ENCODE measurements at places on chromosomes 12 and 14.

DNA sequence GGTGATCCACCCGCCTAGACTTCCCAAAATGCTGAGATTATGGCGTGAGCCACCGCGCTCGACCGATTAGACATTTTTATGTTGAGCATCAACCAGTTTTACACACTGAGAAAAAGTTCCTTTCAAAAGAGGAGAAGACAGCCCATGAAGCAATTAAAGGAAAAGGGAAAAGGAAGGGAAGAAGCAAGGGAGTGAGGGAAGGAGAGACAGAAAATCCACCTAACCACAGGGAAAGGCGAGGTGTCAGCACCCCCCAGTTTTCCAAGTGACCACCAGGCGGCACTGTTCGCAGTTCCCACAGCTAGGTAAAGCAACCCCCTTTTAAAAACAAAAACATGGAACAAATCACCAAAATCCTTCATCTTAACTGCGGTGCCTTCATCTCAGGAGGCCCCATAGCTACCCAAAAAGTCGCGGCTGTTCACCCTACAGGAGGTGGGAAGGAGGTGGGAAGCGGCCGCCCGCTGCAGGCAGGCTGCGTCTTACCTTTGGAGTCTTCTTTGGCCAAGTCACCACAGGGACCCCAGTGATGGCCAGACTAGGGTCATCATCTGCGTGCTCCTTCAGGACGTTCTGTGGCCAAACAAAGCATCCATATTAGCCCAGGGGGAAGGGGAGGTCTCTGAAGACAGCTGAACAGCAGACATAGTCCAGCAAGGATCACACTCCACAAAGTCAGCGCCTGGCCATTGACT is 86.6 kb downstream of the KDM2B start:
- DNase-seq: no peak

DNA sequence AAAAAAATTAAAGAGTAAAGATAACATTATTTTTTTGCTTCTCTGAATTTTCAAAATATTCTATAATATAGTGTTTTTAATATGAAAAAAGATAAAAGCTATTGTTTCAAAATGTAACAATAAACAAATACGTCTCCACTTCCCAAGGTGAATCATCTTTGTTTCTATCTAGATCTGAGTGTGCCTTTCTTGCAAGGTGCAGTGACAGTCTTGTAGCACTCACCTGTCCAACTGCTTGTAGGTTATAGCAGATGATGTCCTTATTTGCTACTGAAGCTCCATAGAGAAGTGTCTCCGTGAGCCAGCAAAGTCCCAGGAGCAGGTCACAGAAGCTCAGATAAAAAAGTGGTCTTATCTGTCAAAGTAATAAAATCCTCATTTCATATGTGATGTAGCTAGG is 21.4 kb downstream of the TMEM116 start:
- DNase-seq: no peak

GRCh38 chr14:91417983-91418386 is 365 bp upstream of the CCDC88C start:
- DNase-seq: peak; percentile 70

DNA sequence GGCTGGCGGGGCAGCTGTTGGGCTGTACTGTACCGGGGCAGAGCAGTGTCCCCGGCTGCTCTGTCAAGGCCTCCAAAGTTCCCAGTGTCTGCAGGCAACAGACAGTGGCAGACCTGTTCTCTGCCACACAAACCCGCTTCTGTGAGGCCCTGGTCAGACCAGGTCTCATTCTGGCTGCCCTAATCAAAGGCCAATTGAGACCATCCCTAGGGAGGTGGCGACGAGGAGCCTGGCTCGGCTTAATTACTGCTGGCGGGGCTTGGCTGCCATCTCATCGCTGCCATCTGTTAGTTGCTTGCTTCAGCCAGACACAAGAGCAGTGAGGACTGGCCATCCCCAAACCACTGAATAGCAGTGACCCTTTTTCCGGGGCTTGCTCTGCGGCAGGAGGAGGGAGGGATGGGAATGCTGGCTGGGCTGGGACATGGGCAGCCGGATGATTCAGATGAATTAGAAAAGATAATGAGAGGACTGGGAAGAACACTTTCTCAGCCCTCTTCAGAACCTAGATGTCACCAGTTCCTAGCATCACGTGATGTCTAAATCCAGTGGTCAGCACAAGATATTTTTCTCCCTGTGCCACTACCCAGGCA is 24.5 kb downstream of the ERG28 start:
- DNase-seq: peak; percentile 51

DNA sequence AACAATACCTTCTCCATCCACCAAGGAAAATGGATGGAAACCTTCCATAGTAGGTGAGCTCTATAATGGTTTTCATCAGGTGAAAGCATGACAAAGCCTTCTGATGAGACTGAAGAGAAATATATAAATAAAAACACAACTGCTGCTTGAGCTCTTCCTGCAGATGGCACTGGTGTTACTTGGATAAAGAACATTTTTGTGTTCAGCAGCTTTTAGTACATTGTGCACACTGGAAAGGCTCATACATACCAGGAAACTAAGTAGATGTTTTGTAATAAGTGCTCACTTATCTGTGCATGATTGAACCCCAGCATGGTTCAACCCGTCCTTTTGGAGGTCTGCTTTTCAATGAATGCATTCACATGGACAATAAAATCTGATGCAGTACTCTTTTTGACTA is 357.3 kb upstream of the MIS18BP1 start:
- no peak for DNase-seq

DNA sequence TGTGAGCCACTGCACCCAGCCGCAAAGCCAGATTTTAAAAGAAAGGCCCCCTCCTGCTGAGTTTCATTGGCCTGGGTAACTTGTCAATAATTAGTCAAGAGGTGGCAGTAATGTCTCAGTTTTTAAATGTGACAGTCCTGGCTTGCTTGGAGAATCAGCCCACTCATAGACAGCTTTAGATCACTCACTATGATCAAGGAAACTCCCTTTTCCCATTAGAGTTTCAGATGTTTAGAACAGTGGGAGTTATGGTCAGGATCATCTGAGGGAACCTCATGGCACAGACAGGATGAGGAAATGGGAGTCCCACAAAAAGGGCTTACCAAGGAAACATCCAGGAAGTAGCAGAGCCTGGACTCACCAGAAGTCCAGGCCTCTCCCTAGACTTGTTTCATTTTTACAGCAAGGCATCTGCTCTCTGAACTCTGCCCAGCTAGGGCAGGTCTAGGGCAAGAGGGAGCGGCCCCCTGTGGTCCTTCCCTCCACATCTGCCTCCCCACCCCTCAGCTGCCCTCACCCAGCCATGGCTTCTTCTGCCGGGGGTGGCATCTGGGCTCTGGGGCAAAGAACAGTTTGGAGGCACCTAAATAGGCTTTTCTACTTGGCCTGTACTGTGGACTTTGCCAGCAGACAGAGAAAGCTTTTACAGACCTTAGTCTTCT is 11.2 kb downstream of the BCL2L14 start:
- no peak for DNase-seq

- no peak for DNase-seq
Measured at GRCh38 chr12:106657488-106657887, 74.7 kb downstream of the RFX4 start.

DNA sequence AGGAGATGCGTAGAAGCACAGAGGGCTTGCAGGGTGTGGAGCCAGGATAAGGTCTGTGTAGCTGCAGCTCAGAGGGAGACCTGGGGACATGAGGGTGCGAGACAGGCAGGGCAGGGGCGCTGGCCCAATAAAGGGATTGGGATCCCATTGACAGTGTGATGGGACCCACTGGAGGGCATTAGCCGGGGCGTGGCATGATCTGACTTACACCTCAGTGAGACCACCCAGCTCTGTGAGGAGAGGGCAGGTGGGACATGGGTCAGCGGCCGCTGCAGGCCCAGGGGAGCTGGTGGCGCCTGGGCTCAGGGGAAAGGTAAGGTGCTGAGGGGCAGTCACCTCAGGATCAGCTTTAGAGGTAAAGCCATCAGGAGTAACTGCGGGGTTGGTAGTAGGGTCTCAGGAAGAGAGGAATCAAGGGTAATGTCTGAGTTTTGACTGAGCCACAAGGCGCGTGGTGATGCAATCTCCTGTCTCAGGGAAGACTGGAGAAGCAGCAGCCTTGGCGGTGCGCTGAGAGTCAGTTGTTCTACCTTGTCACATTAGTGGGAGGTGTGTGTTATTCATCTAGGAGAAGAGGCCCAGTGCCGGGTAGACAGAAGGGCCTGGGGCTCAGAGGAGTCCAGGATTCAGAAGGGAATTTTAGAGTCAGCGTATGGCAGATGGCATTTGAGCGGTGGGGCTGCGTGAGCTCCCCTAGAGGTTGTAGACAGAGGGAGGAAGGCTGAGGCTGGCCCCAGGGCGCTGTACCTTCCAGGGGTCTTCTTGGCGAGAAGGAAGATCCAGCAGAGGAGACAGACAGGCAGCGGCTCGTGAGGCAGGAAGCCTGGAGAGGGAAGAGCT is 30.8 kb upstream of the BDKRB2 start:
- peak; percentile 37 for DNase-seq

- DNase-seq: no peak
Measured at GRCh38 chr14:64235652-64236640, 58.2 kb downstream of the ESR2 start.

- no peak for DNase-seq
Measured at GRCh38 chr12:7160183-7160582, 29.3 kb upstream of the PEX5 start.

GRCh38 chr12:12996209-12996608 is 3.9 kb downstream of the HEBP1 start:
- no peak for DNase-seq

GRCh38 chr14:69780092-69780491 is 13.2 kb downstream of the SRSF5 start:
- DNase-seq: no peak

GRCh38 chr12:71873821-71874220 is 34.3 kb downstream of the TBC1D15 start:
- DNase-seq: no peak

DNA sequence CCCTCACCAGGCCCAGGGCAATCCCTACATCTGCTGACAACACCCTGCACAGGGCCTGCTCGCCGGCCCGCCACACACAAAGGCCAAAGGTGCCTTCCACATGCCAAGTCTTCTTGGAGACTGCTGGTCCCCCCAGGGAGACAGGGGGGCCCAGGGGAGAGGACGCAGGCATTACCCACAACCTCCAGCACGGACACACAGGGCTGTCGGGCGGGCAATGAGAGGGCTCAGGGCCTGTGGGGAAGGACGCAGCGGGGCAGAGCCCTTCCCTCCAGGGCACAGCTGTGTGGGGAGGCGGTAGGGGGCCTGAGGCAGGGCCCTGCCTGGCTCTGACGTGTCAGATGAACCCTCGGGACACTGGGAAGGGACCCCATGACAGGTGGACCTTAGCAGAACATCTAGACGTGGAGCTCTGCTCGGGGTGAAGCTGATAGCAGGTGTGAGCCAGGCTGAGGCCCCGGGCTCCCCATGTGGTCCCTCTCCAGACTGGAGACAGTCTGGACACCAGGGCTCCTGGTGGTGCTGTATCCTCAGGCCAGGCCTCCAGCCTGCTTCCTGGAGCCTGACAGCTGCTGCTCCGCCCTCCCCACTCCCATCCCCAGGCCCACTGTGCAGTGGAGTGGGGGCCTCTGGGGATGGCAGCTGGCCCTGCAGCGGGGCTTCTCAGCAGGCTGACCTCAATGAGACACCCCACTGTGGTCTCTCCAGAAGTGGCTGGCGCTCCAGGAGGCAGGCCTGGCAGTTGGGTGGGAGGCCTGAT is 31.6 kb upstream of the NUDT14 start:
- no peak for DNase-seq

Measured in right forelimb (tissue), 1 donor.